SIG-M5 (cell line): ENCODE measurements at places on chromosomes 2 and 18.

- no peak for DNase-seq
Measured at GRCh38 chr2:159409116-159409800, 122.8 kb upstream of the WDSUB1 start.

- DNase-seq: no peak
Measured at GRCh38 chr18:39751161-39751560, 2185.6 kb upstream of the CELF4 start.

DNA sequence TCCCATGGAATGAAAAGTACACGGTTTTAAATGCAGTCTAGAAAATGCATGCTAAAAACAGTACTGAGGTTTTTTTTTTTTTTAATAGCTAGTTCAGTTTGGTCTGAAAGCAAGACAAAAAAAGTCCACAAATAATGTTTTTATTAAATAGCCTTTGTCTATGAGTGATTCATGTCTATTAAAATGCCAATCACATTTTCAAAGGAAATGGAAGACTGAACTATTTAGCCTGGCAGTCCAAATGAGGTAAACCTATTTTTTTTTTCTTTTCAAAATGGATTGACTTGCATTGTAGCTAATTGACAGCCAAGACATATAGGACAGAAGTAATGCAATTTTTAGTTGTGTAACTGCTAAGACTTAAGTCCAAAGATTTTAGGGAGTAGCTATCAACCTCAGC, 90.3 kb downstream of the LRP1B start:
- DNase-seq: no peak

- no peak for DNase-seq
Measured at GRCh38 chr2:38835015-38835601, 40.6 kb downstream of the DHX57 start.

- peak; percentile 16 for DNase-seq
Measured at GRCh38 chr2:175036582-175037018, 31.4 kb upstream of the CHN1 start.
